CD8-positive, alpha-beta T cell (primary cell): ENCODE measurements at places on chromosomes 1 and 21.

DNA sequence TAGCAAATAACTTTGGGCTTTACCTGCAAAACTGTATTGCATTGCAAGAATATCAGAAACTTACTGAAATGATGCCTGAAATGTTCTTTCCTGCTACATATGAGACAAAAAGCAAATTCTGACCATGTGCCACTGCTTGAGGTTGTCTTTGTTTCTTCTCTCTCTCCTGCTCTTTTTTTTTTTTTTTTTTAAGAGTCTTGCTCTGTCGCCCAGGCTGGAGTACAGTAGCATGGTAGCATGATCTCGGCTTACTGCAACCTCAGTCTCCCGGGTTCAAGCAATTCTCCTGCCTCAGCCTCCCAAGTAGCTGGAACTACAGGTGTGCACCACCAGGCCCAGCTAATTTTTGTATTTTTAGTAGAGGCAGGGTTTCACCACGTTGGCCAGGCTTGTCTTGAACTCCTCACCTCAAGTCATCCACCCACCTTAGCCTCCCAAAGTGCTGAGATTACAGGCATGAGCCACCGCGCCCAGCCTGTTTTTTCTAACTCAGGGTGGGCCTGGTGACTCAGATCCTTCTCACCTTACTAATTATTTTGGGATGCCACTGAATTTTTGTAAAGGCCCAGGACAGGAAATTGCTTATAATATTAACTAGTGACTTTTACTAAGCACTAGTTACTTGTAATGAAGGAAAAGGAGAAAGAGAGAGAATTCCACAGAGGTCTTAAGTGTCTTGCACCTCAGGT is 35.9 kb downstream of the DNASE2B start:
- DNase-seq = no peak

GRCh38 chr1:80534606-80535360 is 1266.0 kb upstream of the ADGRL2 start:
- DNase-seq = no peak

GRCh38 chr21:38268864-38269575 is 12.2 kb downstream of the KCNJ15 start:
- no peak for DNase-seq

- DNase-seq = no peak
Measured at GRCh38 chr1:235952950-235953615, 86.4 kb upstream of the LYST start.

DNA sequence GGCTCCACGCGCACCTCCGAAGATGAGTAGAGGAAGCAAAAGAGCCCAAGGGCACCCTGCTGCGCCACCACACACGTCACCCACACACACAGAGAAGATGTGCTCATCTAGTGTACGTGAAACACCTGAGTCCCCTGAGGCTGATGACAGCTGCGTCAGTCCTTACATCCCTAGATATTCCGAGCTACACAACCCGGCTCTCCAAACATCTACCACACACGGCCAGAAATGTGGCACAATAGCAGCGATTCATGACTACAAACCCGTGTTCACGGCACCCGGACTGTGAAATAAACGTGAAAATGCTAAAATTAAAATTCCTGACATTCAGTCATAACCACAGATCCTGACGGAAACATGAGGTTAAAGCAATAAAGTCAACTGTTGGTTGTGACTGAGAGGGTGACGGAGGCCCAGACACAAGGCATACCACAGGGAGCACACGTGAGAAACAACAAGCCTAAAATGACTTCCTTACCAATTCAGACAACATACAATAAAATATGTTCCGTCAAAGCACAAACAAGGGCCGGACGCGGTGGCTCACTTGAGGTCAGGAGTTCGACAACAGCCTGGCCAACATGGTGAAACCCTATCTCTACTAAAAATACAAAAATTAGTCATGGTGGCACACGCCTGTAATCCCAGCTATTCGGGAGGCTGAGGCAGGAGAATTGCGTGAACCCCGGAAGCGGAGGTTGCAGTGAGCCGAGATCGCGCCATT is 7.3 kb downstream of the SSU72 start:
- DNase-seq = no peak

- DNase-seq = no peak
Measured at GRCh38 chr21:21818898-21819297, 820.7 kb downstream of the NCAM2 start.

DNA sequence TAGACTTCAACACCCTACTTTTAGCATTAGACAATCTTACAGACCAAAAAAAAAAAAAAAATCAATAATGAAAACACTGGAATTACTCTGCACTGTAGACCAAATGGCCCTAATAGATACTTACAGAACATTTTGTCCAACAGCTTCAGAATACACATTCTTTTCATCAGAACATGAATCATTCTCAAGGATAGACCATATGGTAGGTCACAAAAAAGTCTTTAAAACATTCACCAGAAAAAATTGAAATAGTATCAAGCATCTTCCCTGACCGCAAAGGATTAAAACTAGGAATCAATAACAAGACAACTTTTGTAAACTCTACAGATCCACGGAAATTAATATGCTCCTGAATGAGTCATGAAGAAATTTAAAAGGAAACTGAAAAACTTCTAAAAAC is 22.5 kb downstream of the ZNF670 start:
- DNase-seq = no peak

DNA sequence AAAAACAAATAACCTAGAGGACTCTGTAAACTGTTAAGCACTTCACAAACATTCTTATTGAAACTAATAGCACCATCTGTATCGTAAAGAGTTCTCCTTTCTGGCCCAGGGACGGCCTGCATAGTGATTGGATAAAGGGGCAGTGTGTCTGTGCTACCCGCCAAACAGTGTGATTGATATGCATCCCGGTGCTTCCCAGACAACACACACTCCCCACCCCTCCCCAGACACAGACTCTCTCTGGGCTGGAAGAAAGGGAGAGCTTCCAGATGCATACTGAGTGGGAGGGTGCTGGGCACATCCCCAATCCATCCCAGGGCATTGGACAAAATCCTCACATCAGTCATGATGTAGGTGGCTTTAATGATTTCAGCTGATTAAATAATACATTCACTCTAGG is 3.7 kb downstream of the HSD11B1 start:
- DNase-seq = no peak

DNA sequence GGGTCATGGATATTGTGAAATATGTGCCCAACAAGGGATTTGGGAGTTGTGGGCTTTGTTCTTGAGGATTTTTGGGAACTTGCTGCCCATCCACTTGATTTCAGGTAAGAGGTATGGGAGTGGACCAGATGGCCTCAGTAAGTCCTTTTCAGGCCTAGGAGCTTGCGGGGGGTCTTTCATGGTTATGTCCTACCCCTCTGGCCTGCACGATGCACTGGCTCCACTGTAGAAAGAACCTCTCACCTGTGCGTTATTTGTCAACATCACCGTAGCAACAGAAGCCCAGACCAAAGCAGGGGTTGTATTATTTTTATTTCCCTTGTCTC is 8.6 kb downstream of the RIIAD1 start:
- no peak for DNase-seq

- DNase-seq = no peak
Measured at GRCh38 chr1:38507563-38507962, 352.0 kb downstream of the RRAGC start.

GRCh38 chr1:99497690-99498089 is 148.2 kb upstream of the PALMD start:
- DNase-seq = no peak

DNA sequence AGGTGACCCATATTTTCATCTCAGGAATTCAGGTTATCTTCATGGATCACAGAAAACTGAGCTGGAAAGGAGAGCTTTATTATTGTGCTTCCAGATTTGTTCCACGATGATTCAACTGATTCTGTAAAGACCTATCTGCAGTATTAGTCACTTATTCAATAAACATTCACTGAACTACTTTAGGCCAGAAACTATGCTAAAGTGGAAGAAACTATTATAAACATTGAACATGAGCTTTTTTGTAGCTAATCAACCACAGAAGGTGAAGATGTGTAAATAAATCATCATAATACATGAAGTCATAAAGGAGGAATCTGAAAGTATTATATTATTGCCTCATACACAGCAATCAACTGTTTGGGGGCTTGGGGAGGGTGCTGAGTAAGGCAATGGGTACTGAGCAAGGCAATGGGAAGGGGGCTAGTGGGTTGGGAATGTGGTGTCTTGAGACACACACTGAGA is 30.6 kb upstream of the EXO1 start:
- DNase-seq = no peak

DNA sequence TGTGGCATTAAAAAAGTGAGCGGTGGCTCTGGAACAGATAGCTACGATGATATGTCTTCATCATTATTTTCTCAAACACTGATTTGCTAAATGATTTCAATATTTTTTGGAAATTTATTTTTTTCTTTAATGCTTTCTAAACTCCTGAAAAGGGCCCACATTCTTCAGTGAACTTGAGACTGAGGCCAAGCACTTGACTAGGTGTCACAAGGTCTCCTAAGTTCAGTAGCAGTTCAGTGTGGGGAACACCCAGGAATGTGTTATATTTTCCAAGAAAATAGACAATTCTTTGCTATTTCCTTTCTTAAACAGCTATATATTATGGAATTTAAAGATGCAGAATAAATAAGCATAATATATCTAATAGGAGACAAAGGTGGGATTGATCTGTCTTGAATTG is 850.9 kb downstream of the USP25 start:
- no peak for DNase-seq

- no peak for DNase-seq
Measured at GRCh38 chr21:34305605-34306604, 57.9 kb upstream of the KCNE2 start.

DNA sequence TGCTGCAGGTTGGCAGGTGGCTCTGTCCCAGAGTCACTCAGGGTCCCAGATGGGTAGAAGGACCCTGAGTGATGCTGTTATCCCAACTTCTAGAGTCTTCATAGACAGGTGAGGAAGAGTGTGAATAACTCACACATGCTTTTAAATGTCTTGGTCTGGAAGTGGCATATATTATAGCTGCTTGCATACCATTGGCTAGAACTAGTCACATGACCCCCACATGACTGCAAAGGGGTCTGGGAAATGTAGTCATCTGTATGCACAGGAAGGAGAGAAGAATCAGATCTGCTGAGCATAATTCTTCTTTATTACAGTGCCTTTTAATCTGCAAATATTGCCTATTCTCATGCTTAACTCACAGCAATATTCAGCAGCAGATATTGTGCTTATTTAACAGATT is 28.2 kb upstream of the KLHDC7A start:
- no peak for DNase-seq

DNA sequence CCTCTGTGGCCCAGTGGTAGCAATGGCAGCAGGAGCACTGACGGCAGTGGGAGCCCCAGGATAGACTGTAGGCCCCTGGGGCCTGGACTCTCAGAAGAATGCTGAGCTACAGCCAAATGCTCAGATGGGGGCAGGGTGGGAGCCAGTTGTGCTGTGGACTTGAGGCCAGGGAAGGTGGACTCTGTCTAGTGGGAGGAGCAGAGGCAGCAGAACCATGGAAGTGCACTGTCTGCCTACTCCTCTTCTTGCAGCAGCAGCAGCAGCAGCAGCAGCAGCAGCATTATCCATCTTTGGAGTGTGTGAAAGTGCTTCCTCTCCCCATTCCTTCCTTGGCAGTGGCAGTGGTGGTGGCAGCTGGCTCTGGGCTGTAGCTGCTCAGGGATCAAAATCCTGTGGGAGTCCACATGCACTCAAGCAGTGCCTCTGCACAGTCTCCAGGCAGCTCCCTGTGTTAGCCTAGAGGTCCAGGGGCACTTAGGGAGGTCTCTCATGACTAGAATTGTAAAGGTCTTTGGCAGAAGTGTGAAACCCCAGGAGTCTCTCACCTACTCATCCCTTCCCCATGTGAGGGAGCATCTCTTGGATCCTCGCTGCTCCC is 917.9 kb upstream of the B3GALT2 start:
- DNase-seq = no peak

DNA sequence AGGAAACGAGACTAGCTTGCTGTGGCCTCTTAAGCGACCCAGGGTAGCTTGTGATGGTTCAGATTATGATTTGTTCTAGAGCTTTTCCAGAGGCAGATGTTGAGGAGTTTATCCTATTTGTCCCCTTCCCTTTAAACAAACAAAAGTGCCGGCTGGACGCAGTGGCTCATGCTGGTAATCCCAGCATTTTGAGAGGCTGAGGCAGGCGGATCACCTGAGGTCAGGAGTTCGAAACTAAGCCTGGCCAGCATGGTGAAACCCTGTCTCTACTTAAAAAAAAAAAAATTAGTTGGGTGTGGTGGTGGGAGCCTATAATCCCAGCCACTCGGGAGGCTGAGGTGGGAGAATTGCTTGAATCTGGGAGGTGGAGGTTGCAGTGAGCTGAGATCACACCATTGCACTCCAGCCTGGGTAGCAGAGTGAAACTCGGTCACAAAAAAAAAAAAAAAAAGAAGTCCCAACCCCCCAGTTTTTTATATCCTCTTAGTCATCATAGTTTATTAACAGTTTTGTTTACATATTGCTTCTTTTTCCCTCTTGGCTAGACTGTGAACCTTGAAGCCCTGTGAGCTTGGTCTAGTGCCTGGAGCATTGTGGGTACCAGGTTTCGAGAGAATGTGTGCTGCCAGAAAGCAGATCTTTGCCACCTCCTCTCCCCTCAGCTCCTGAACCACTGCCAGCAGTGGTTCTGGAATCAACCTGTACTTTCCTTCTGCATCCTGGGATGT is 29.8 kb downstream of the MAPKAPK2 start:
- no peak for DNase-seq

DNA sequence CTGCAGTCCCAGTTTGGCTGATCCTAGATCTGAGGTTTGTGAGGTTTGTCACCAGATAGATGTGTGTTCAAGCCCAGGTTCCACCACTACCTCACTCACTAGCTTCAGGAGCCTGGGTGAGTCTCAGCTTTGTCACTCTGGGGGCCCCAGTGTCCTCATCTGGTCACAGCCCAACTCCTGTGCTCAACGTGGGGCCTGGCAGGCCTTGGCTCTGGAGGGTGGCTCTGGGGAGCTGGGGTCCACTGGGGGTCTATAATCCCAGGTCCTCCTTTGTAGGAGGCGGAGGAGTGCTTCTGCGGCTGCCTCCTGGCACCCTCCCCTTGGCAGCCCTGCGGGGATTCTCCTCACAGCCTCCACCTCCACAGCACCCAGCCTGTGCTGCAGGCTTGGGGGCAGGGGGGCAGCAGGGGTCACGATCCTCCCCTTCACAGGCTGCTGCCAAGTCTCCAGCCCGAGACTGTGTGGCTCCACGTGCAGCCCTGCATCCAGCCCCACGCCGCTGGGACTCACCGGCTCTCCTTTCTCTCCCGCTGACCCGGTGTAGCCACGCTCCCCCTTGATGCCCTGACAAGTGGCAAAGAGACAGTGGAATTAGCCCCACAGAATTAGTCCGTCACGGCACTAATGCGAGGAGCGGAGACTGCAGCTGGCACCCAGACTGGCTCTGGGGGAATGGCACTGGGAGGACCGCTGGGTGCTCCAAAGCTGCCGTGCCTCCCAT is 22.5 kb upstream of the PEF1 start:
- DNase-seq = no peak
